Suppressor macrophage treated with lipopolysaccharide for 1 hour (primary cell): ENCODE measurements at places on chromosomes 11 and 22.

DNA sequence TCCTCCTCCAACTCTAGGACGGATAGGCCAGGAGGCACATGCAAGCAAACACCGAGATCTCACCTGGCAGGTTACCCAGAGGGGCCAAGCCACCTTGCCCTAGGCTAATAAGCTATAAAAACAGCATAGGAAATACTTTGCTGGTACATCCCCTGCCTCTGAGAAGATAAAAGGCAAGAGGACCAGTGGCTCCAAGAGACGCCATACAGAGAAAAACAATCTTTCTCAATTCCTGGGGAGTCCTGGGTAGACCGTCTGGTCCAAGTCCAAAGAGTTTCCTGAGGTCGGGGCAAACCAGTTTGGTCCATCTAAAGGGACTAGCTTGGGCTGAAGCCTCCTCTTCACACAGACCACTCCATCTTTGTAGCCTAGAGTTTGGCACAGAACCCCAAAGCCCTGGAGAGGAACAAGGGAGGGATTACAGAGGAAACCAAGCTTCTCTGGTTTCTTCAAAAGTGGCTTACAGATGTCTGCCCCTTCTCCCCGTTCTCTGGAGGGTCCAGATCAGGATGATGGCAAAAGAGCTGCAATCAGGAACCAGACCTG is 40.4 kb downstream of the NUMA1 start:
- no peak for DNase-seq

DNA sequence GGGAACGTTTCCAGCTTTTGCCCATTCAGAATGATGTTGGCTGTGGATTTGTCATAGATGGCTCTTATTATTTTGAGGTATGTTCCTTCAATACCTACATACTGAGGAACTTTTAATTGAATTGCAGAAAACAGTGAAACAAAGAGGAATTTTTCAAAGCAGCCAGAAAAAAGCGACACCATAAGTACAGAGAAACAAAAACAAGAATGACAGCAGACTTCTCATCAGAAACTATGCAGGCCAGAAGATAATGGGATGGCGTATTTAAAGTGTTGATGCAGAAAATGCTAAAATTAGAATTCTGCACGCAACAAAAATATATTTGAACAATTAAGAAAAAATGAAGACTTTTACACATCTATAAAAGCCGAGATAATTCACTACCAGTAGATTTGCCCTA is 95.4 kb upstream of the TIMP3 start:
- no peak for DNase-seq

GRCh38 chr11:122744357-122744756 is 88.8 kb downstream of the UBASH3B start:
- DNase-seq: peak; percentile 47

- no peak for DNase-seq
Measured at GRCh38 chr11:69569306-69570200, 71.4 kb upstream of the CCND1 start.

- DNase-seq: no peak
Measured at GRCh38 chr11:59436169-59436568, at the start of gene OR5A1. Gene OR5A1, plus strand, starts transcription at chr11:59436469. Its CDS starts 6,700 bp downstream, at chr11:59443169.
